ENCODE measurements at places on chromosomes 6 and 20.

- no peaks in the 10 kb centered on the region for H3K27me3 ChIP-seq
- H3K36me3 ChIP-seq = peaks cover 3% of the 10 kb centered on the region
- peak overlapping the region; percentile 50 for H3K27ac ChIP-seq
- no peak overlapping the region for H3K4me3 ChIP-seq
- peak; percentile 19 for DNase-seq
Measured at GRCh38 chr6:21997119-21998037, 299.5 kb downstream of the PRL start.

DNA sequence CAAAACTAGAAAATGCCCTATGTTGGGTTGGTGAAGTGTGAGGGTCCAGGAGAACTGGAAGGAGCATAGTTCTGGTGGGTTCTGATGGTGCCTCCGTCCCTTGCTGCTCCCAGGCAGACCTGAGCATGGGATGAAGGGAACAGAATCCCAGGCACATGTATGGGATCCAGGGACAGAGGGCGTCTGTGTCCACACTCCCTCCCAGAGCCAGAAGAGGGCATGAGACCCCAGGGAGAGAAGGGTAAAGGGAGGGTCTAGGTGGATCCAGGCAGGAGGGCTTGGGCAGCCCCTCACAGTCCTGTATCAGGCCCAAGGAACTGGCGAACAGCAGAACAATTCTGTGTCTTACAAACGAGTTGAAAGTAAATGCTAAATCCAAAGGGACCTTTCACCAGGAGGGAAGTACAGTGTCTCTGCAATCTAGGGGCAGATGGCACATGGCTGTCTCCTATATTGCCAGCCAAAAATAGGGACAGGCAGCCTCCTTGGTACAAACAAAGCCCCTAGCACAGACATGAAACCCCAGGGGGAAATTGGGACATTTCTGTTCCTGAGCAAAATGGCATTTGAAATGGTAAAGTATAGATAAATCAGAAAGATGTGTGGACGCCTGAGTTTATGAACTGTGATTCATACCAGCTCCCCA, 2.5 kb upstream of the BPIFA1 start:
- H3K27me3 ChIP-seq = no peaks in the 10 kb centered on the region
- no peak for DNase-seq
- no peak overlapping the region for H3K4me3 ChIP-seq

DNA sequence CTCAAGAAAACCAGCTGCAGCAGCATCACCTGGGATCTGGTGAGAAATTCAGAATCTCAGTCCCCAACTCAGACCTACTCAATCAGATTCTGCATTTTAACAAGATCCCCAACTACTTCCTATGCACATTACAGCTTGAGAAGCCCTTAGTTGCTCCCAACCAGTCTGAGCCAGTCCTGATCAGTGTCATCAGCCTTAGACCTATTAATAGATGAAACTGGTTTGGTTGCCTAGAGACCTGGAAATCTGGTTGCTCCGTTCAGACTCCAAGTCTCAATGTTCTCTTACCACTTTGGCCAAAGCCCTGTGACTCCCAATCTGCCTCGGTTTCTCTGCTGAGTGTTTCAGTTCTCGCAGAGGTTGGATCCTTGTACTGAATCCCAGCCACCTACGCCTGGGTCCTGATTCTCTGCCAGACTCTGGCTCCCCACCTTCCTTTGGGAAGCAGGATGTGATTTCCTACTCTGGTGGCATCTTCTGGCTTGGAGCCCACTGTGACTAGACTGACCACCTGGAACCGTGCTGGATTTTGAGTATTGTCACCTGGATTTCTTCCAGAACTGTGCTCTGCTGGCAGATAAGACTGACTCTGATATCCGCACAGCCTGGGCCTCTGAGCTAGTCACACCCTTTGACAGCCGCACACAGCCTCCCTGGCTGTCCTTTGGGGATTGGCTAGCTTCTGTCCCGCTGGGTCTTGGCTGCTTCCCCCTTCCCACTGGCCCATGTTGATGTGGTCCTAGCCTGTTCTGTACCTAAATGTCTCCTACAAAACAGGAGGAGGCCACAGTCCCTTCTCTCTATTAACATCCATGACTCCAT, 20.3 kb upstream of the ATXN1 start:
- no peak for DNase-seq
- H3K4me3 ChIP-seq = no peak overlapping the region
- H3K4me1 ChIP-seq = no peaks in the 10 kb centered on the region
- no peaks in the 10 kb centered on the region for H3K36me3 ChIP-seq
- no peaks in the 10 kb centered on the region for H3K27me3 ChIP-seq

DNA sequence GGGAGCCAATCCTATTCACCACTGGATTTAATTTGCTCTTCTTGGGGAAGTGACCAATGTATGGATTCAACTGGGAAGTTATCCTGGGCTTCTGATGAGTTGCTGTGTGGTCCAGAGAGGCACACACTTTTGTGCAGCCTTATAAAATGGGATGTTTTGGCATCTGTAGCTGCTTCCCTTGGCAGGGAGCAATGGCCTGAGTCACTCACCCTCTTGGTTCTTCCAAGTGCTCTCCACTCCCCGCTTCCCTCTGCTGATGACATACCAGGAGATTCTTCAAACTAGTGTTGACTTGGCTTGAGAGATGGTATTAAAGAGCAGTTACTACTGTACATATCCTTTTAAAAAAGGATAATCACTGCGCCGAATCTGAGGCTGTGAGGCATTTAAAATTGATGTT, 105.8 kb downstream of the JARID2 start:
- H3K27ac ChIP-seq = no peak overlapping the region
- peaks cover 39% of the 10 kb centered on the region for H3K4me1 ChIP-seq
- H3K4me3 ChIP-seq = no peak overlapping the region
- no peaks in the 10 kb centered on the region for H3K36me3 ChIP-seq
- H3K27me3 ChIP-seq = no peaks in the 10 kb centered on the region

- H3K27ac ChIP-seq = no peak overlapping the region
- H3K36me3 ChIP-seq = no peaks in the 10 kb centered on the region
- H3K4me3 ChIP-seq = no peak overlapping the region
- DNase-seq = no peak
Measured at GRCh38 chr20:10060226-10060625, 25.4 kb downstream of the ANKEF1 start.

- no peaks in the 10 kb centered on the region for H3K36me3 ChIP-seq
- H3K27me3 ChIP-seq = no peaks in the 10 kb centered on the region
- no peak overlapping the region for H3K4me3 ChIP-seq
- no peak for DNase-seq
- no peaks in the 10 kb centered on the region for H3K4me1 ChIP-seq
Measured at GRCh38 chr6:33104887-33105286, 29.1 kb downstream of the HLA-DPB1 start.

All from common myeloid progenitor, CD34-positive (primary cell).